ENCODE measurements at places on chromosomes 13 and 19.
A peak's percentile ranks its signal among the peaks of the same experiment; 100 is the strongest.

- no peak for DNase-seq
Measured at GRCh38 chr13:59755632-59756290, 408.0 kb downstream of the DIAPH3 start.

DNA sequence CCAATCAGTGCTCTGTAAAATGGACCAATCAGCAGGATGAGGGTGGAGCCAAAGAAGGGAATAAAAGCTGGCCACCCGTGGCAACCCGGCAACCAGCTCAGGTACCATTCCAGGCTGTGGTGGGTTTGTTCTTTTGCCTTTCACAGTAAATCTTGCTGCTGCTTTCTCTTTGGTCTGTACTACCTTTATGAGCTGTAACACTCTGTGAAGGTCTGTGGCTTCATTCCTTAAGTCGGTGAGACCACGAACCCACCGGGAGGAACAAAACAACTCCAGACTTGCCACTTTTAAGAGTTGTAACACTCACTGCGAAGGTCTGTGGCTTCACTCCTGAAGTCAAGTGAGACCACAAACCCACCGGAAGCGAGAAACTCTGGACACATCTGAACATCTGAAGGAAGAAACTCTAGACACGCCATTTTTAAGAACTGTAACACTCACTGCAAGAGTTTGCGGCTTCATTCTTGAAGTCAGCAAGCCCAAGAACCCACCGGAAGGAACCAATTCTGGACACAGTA lies 16.5 kb upstream of the SPACA6 start:
- no peak for DNase-seq

GRCh38 chr19:47280183-47280797 lies 5.6 kb downstream of the INAFM1 start:
- peak; percentile 46 for DNase-seq

DNA sequence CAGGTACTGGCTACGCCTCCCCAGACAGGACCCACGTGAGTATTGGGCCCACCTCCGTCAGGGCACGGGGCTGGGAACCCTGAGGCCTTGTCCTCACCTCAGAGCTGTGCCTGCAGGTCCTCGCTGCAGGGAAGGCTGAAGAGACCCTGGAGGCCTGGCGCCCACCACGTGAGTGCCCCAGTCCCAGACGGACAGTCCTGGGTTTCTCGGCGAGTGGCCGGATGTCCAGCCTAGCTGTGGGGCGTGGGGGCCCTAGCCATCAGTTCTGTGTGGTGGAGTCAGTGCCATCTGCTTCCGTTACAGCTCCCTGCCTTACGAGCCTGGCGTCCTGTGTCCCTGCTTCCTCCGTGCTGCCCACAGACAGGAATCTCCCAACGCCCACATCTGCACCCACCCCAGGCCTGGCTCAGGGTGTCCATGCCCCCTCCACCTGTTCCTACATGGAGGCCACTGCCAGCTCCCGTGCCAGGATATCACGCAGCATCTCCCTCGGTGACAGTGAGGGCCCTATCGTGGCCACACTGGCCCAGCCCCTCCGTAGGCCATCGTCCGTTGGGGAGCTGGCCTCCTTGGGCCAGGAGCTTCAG lies 7.8 kb upstream of the OVOL3 start:
- no peak for DNase-seq

DNA sequence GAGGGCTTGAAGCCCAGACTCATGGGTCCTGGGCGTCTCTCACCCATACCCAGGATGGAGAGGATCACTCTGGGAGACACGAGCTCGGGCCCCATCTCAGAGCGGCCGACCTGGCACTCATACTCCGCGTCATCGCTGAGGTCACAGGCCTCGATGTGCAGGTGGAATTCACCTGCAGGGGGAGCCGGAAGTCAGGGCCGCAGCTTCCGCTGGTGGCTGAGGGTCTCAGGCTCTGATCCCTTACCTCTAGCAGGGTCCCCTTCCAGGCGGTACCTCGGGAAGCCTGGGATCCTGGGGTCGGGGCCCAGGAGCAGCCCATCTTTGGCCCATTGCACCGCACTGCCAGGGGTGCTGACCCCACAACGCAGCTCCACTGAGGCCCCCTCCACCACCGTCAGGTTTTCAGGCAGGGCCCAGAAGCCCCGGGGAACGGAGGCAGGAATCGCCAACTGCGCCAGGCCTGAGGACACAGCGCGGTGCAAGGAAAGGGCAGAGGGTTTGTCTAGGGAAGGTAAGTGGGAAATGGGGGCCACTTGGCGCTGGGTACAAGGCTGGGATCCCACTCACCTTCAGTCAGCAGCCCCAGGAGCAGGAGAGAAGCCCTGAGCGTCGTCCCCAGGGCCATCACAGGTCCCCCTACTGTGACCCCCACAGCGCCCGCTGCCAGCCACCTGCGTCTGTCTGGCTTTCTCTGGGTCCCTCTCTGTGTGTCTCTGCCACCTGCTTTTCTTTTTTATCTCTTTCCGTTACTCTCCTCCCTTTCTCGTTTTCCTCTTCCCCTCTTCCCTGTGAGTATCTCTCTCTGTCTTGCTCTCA lies 883 bp downstream of the NPHS1 start:
- no peak for DNase-seq

GRCh38 chr13:33797622-33798021 lies 20.3 kb upstream of the RFC3 start:
- no peak for DNase-seq

- DNase-seq: no peak
Measured at GRCh38 chr19:30558793-30559192, 186.6 kb downstream of the ZNF536 start.

GRCh38 chr13:23959231-23959862 lies 62.0 kb upstream of the C1QTNF9B start:
- no peak for DNase-seq

DNA sequence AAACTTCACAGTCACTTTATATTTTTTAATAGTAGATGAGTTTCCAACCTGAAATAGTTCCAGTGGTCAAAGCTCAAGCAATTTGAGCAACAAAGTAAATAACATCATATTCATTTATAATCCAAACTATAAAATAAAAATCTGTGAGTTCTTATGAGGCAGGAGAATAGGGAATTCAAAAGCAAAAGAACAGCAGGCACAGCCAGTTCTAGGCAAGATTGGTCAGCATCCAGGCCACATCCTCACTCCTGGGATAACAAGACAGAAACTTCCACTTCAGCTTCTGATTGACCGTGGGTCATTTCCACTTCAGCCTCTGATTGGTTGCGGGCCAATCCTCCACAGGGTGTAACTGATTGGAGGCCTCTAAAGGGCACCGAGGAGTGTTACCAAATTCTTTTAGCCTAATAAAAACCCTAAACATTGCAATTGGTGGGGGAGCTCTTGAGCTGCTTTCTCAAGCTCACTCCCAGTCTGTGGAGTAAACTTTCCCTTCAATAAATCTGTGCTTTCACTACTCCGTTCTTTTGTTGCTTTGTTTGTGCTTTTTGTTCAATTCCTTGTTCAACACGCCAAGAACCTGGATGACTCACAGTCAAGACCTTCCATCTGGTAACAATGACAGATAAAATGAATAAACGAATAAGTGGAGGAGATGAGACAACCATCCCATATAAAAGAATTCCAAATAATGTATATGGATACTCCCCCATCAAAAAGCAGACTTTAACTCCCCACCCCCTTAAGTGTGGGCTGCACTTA lies 42.6 kb upstream of the AMER2 start:
- DNase-seq: no peak

- DNase-seq: no peak
Measured at GRCh38 chr19:2715470-2716274, 5.5 kb downstream of the DIRAS1 start.

GRCh38 chr13:48078251-48078656 lies 16.6 kb downstream of the MED4 start:
- no peak for DNase-seq

- no peak for DNase-seq
Measured at GRCh38 chr19:29789007-29789406, 22.8 kb upstream of the CCNE1 start.

DNA sequence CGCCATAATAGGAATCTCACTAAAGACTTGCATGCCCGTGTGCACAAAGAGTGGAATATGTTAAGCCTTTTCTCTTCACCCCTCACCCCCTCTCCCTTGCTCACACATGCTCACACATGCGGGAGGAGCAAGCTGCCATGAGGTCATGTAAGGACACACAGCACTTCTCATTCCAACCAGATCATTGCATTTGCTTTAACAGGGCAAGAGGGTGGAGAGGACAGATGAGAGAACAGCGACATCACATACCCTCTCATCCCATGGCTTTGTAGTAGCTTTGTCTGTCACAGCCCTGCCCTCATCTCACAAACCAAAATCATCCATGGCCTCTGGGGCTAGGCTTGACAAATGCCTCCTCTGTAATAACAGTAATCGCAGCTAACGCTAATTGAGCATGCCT lies 145.6 kb upstream of the FRY start:
- no peak for DNase-seq

GRCh38 chr13:31201341-31202031 lies 1.7 kb downstream of the B3GLCT start:
- DNase-seq: no peak

DNA sequence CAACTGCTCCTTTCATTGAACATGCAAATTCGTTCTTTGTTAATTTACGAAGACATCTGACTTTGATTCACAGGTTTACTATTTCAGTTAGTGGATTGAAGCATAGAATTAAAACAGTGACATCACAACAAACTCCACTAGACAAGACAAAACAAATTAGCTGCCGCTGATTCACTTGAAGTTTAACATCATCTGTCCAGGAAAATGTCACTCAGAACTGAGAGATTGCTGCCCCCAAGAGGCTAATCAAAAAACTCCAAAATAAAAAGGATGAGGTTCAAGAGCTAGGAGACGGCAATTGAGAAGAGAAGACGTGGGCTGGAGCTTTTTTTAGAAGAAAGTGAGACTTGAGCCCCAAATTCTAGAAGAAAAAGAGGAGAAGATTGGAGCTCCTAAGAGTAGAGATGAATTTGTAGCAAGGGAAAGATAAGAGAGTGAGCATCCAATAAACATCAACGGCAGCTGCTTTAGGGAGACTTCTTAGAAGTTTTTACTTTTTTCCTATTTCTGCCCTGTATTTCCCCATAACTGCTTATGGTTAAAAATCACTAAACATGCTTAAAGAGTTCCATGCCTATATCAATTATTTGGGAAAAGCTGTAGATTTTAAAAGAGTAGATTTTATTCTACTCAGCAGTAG lies 40.8 kb upstream of the TPP2 start:
- no peak for DNase-seq

DNA sequence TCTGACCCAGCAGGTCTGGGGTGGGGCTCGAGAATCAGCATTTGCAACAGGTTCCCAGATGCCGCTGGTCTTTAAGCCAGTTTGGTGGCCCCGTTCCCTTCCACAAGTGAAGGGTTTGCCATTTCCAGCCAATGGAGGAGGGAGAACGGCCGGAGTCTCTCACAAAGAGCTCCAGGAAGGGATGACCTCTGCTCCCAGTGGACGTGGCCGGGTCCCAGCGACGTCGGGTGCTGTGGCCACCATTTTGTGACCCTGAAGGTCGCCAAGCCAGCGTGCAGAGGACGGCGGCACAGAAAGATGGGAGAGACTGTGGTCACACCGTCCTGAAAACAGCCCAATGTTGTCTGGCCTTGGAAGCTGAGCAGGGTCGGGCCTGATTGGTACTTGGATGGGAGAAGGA lies 8.0 kb downstream of the SHC2 start:
- no peak for DNase-seq

GRCh38 chr13:111263566-111263965 lies 56.9 kb upstream of the TEX29 start:
- no peak for DNase-seq

- DNase-seq: peak; percentile 68
Measured at GRCh38 chr19:13764101-13764807, at the start of gene MRI1. Gene MRI1 (plus strand): TSS chr19:13764522. CDS start chr19:13764589, 67 bp downstream.

- no peak for DNase-seq
Measured at GRCh38 chr13:20729633-20730585, 26.4 kb downstream of the IL17D start.

GRCh38 chr13:73532987-73533510 lies 474.2 kb downstream of the KLF5 start:
- no peak for DNase-seq

DNA sequence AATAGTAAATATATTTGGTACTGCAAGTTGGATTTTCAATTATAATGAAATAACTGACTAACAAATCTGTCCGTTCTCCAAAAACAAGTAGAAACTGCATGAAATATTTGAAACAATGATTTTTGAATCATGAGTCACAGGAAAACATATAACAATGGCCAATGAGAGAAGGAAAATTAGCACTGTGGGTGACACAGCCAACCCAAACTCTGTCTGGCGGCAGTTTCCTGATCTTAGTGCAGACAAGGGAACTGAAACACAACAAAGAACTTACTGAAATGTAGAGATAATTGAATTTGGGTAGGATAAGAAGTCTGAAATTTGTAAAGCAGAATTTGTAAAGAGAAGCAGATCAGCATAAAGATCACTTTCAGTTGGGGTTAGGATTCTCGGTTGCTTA lies 2743.3 kb upstream of the PCDH20 start:
- no peak for DNase-seq

DNA sequence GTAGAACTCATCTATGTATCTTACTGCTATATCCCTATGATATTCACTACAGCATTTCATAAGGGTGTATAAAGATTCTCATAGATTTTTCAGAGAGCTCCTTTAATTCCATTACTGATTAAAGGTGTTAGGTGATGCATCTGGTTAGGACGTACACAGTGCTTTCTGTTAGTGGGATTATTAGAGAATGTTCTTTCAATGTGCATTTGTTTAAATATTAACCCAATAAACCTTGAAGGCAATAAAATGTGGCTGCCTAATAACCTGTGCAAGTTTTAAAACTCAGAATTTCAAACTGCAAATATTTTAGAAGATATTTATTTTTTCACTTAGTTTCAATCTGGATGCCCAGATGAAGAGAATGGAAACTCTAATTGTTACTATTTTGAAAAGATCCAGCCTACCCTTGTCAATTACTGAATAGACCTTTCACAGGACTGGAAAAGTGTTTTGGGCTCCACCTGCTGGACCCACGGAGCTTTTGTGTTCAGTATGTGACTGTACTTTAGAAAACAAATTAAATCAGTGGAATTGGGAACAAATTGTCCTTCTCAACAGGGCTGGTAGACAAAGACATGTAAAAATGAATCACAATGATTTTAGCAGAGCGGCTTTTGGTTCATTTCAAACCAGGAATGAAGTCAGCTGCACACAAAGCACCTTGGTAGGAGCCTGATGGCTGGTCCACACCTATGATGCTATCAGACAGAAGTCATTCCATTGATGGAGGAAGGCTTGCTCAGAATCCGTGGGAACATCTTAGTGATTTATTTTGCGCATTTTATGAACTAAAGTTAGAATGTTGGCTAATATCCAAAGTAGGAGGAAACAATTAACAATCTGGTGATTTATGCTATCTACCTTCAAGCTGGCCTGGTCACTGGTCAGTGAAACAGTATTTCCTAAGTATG lies 89.4 kb upstream of the RAP2A start:
- DNase-seq: no peak

DNA sequence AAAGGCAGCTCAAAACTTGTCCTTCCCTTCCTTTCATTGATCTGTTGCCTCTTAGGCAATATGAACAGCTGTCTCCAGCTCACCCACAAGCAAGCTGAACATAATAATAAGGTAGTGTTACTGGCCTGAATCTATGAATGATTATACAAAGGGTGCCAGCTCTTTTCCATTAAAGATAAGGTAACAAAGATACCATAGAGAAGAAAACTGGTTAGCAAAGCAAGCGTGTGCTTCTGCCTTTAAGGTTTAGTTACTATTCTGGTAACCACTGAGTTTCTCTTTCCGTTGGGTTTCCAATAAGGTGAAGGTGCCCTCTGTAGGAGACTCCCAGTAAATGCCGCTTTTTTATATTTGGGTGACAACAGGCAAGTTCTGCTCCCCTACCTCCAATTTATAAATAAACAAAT lies 12.1 kb upstream of the DACH1 start:
- DNase-seq: no peak

GRCh38 chr13:108433976-108434755 lies 164.6 kb downstream of the TNFSF13B start:
- DNase-seq: no peak

- DNase-seq: no peak
Measured at GRCh38 chr13:32447894-32448623, 20.1 kb upstream of the N4BP2L1 start.
